ENCODE measurements at places on chromosomes 3 and 15. TPM values are rescaled to one million over a fixed set of nuclear protein-coding genes. Genes with fewer than 3 reads are reported as not detected.

DNA sequence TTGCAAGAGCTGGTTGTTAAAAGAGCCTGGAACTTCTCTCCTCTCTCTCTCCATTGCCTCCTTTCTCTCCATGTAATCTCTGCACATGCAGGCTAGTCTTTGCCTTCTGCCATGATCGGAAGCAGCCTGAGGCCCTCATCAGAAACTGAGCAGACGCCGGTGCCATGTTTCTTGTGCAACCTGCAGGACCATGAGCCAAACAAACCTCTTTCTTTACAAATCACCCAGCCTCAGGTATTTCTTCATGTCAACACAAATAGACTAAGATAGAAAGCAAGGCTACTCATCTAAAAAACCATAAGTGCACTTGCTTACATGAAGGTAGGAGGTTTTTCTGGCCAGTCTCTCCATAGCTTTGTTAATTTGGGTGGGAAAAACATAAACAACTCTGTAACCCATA, 8.7 kb downstream of the PDZRN3 start:
- no peak for DNase-seq

- no peak for DNase-seq
These were observed 1.2 kb upstream of the HGD start for GRCh38 chr3:120683213-120683612.

GRCh38 chr15:56806148-56806536, 72.8 kb upstream of the ZNF280D start:
- no peak for DNase-seq

GRCh38 chr3:106811376-106811775, 565.9 kb upstream of the CCDC54 start:
- peak; percentile 72 for DNase-seq

DNA sequence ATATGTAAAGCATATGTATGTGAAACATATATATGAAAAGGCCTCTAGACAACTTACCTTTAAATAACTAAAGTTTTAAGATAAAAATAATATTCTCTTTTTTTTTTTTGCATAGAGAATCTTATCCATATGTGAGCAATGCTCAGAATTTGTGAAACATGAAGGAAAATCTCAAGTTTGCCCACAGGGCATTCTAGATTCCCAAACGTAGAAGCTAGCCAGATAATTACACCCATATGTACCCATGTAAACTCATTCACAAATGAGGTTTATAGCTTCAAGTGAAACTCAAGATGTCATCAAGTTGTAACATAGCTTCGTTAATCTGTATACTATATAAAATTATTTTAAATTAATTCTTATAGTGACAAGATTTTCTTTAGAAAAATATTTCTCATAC, 537.3 kb upstream of the NR2F2 start:
- DNase-seq: peak; percentile 77

DNA sequence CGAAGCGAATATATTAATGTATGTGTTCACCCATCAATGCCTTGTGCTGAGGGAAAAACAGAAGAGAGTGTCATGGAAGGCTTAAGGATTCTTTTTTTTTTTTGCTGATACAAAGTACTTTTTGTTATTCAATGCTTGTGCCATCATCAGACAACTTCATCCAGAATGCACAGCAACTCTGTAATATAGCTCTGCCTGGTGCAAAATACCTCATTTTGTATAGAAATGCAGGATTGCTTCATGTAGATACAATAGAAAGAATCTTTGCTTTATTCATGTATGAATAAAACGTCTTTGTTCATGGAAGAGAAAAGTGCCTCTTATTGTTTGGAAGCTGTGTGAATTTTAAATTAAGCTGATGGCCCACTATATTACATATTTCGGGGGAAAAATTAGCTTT, 62.9 kb downstream of the SH3GL3 start:
- DNase-seq: no peak

DNA sequence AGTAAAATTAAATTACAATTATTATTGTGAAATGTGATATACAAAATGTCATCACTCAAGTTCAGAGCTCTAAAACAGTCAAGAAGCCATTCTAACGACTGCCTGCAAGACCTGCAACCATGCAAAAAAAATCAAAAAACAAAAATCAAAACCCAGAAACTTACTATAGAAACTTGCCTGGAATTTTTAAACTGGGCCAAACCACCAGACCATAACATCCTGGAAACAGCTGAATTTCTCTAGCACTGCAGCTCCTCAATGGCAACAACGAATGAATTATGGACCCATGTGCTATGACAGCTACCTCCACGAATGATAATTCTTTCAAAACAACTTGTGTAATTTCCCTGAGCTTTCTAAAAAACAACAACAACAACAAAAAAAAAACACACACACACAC, 130.0 kb upstream of the KCNMB2 start:
- no peak for DNase-seq

DNA sequence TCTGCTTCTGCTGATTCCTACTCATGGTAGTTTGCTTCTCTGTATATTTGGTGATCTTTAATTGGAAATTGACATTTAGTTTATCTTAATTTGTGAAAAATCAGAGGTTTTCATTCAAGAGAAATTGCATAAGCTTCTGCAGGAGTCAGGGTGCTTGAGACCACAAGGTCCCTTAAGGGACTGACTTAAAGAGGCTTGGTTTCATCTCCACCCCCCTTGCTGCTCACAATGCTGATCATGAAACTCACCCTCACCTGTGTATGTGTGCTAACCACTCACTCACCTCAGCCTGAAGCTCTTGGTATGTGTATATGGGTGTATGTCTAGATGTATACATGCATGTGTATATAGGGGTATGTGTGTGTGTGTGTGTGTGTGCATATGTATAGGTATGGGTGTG, 11.4 kb downstream of the PGPEP1L start:
- no peak for DNase-seq

- no peak for DNase-seq
These were observed 9.3 kb upstream of the MAGI1 start for GRCh38 chr3:66048051-66048395.

Gene HRG
- total RNA-seq: not detected
